ENCODE measurements at places on chromosomes 2 and 18.

DNA sequence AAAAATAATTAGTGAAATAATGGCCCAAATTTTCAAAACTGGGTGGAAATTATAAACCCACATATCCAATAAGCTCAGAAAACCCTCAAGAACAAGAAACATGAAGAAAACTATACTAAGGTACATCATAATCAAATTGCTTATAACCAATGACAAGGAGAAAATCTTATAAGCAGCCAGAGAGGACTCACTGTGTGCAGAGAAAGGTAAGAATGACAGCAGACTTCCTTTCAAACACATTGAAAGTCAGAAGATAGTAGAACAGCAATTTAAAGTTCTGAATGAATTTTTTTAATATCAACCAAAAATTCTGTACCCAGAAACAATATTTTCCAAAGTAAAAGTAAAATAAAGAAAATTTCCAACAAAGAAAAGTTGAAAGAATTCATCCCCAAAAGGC lies 197.7 kb upstream of the RAB12 start:
- no peak for DNase-seq

DNA sequence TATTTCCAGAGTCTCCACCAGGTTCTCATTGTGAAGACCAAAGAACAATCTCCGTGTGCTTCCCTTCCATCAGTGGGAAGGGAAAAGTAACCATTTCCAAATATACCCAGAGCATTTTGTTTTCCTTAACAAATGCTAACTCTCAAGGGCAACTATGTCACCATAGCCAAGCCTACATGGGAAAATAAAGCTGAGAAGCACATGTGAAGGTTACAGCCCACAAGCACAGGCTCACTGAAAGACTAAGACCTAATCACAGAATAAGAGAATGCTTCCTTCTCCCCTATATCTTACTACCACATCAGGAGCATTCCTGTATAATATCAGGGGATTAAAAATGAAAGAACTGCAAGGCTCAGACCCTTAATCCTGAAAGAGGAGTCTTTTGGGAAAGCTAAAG lies 28.2 kb downstream of the SP9 start:
- DNase-seq: no peak

DNA sequence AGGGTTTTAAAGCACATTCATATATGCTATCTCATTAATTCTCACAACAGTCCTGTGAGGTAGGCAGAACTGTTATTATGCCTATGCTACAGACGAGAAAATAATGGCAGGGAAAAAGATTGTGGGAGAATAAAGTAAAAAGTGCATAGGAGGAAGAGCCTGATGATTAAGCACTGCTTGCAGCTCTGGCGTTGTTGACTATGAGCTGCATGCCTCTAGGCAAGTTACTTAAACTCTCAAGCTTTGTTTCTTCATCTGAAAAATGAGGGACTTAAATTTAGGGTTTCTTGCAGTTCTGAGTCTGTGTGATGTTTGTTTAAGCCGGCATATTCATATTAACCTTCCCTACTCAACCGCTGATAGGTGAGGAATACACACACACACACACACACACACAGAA lies 51.6 kb upstream of the RAPH1 start:
- no peak for DNase-seq

DNA sequence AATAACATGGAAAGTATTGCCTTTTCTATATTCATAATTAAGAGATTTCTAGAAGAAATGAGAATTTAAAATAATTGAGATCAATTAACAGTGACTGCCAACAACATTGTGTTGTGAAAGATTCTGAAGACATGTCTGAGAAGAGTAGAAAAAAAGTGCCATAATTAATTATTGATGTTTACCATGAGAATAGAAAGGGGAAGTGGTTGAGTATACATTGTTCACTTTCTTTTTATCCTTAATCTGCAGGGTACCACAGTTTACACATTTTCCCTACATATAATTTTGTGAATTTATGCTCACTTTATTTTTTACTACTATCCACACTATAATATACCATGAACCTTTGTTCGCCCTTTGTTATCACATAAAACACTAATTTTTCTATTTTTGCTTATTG lies 47.1 kb upstream of the UBE2E3 start:
- DNase-seq: no peak

GRCh38 chr2:70751881-70752280 lies 16.1 kb downstream of the ADD2 start:
- no peak for DNase-seq

- DNase-seq: no peak
These were observed 201.4 kb downstream of the RBM43 start for GRCh38 chr2:151060287-151060686.

DNA sequence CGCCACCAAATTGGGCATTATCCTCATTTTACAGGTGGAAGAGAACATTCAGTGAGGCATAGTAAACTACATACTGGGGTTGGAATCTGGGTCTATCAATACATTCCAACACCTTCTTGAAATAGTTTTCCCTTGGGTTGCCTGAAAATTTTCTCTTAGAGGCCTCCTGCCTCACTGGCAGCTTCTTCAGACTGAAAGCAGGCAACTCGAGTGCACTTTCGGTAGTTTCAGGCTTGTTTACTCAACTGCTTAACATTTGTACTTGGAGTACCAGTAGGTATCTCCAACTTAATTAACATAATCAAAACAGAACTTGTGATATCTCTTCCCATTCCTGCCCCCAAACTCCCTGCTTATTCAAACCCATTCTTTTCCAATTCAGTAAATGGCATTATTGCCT lies 36.2 kb upstream of the C2orf74 start:
- no peak for DNase-seq

GRCh38 chr18:57081899-57082298 lies 65.0 kb upstream of the BOD1L2 start:
- DNase-seq: no peak

DNA sequence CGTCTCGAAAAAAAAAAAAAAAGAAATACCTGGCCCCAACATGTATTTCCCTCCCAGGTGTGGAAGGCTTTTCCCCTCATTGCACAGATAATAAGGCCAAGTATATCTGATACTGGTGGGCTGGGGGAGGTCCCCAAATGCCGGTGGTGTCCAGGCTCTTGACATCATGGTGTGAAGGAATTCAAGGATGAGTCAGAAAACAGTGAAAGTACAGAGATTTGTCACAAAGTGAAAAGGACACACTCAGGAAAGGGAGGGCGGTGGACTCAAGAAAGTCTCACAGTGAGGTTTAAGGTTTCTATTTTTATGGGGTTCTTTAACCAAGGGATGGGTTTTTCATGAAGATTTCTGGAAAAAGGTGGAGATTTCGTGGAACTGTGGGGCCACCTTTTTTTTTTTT lies 37.8 kb upstream of the FZD5 start:
- DNase-seq: no peak

DNA sequence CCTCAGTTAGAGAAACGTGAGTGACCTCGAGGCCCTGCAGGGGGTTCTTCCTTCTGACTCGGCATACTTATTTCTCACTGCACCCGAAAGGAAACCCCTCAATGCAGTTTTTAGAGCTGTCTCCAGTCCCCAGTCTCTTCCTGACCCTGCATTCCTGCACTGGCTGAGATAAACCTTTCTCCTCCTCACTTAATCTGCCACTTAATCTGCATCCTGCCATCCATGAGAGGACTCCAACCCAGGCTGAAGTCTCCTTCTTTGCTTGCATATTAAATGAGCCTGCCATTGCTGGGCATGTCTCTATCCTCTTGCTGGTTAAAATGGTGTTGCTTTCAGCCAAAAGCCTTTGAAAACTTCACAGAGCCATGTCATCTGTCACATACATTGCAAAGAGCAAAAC lies 125.6 kb upstream of the GATA6 start:
- DNase-seq: no peak

DNA sequence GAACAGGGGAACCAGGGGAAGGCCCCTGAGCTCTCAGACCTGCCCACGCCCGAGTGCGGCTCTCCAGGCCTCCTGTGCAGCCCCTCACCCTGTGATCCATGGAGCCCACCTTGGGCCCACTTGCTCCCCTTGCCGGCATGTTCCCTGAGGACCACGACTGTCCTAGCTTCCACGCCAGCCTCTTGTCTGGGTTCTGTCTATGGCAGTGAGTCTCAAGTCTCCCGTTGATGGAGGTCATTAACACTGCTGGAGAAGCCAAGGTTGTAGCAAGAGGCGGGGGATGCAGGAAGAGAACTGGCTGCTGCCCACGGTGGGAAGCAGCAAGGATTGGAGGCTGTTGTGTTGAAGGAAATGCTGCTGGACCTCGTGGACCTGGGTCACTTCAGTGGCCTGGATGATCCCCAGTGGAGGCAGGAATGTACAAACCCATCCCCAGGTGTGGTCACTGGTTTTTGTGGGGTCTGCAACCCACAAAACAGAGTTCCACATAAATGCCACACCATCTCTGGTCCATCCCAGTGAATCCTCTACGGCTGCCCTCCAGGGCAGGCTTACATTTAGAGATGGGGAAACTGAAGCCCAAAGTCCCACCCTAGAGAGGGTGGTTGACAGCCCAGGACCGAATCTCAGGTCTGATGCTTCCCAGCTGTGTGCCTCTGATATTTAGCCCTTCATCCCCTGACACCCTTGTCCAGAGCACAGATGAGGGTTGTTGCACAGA lies 150.3 kb downstream of the NDUFA10 start:
- DNase-seq: no peak

GRCh38 chr2:238123991-238124470 lies 14.4 kb upstream of the KLHL30 start:
- DNase-seq: no peak

- no peak for DNase-seq
These were observed 41.5 kb downstream of the NCKAP5 start for GRCh38 chr2:133526530-133527300.

GRCh38 chr2:168574856-168575630 lies 119.0 kb downstream of the CERS6 start:
- no peak for DNase-seq

- DNase-seq: no peak
These were observed 99.4 kb downstream of the WDSUB1 start for GRCh38 chr2:159187106-159187505.

DNA sequence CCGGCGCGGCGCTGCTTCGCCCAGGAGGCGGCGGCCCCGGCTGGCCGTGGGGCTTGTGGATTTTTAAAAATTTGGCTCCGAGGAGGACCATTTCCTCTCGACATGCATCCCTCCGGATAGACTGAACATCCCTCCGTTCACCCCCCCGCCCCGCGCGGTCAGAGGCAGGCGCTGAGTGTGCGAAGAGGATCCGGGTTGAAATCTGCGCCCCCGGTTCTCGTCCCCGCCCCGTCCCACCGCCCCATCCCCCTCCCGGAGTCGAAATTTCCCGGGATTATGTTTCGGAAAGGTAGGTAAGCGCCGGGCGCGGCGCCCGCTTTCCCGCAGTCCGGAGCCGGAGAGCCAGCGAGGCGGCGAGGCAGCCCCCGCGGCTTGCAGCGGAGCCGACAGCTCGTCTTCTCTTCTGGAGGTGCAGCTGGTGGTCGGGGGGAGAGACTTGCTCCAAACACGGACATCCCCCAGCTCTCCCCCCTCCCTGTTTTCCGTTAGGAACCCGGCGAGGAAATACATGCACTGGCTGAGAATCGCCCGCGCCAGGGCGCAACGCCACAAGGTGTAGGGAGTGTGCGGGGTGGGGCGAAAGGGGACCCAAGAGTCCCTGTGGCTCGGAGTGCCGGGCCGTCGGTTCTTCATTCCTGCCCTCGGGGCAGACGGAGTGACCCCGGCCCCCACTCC lies at the start of gene PRKCE:
Gene PRKCE, plus strand, starts transcription at position 261 of the 675 bp plus-strand sequence.
- no peak for DNase-seq

GRCh38 chr2:178267660-178268059 lies 73.3 kb downstream of the OSBPL6 start:
- no peak for DNase-seq

DNA sequence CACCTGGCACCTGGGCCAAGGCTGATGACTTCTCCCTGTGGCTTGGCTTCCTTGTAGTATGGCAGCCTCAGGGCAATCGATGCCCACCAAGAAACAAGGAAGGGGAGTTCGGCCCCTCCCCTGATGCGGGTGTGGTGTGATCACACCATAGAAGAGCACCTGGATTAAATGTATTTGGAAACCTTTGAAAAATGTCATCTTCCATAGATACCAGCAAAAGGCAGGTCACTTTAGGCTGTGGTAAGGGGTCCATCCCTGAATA lies 198.2 kb downstream of the CYP26B1 start:
- no peak for DNase-seq

- DNase-seq: no peak
These were observed 93.2 kb downstream of the CACNB4 start for GRCh38 chr2:152005607-152006006.

GRCh38 chr2:219916281-219916680 lies 288.9 kb downstream of the SLC4A3 start:
- no peak for DNase-seq

DNA sequence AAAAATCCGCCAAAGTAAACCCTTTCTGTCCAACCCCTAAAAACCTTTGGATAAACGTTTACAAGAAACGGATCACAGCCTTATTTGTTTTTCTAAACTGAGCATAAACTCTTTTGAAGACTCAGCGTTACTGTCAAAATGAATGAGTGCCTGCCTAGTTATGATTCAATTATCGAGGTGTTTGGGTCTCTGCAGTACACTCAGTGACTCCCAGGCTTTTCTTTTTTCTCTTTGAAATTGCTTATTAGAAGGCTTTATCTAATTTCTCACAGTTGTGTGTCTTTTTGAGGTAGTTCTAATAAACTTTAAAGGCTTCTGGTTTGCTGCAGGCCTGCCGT lies 663 bp downstream of the RHBDD1 start:
- DNase-seq: no peak

GRCh38 chr2:128306081-128306930 lies 12.4 kb downstream of the HS6ST1 start:
- DNase-seq: no peak

- DNase-seq: no peak
These were observed 91.0 kb downstream of the CTIF start for GRCh38 chr18:48629730-48630324.

DNA sequence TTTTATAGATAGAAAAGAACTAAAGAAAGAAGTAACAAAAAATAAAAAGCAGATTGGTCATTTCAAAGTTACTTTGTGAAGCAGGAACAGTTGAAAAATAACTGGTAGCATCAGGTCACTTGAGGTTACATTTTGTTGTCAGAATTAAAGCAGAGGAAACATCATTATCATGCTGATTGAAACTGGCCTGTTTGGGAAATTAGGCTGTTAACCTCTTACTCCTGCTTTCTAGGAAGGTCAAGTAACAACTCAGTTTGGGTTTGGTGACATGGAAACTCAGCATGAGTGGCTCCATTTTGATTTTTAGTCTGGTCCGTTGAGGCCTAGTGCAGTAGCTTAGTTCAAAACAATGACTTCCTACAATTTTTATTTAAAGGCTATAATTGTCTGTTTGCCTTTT lies 1383.5 kb downstream of the DPP10 start:
- no peak for DNase-seq

DNA sequence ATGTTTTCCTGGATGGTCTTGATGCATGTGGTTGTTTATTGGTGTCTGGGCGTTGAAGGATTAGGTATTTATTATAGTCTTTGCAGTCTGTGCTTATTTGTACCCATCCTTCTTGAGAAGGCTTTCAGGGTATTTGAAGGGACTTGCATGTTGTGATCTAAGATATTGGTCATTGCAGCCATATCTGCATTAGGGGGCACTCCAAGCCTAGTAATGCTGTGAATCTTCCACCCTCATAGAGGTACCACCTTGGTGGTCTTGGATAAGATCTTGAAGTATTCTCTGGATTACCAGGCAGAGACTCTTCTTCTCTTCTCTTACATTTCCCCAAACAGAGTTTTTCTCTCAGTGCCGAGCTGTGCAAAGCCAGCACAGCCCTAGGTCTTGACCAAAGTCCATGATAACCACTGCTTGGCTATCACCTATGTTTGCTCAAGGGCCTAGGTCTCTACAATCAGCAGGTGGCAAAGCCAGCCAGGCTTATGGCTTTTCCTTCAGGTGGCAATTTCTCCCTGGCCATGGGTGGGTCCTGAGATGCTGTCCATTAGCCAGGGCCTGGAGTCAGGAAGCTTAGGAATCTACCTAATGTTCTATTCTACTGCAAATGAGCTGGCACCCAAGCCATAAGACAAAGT lies 15.4 kb upstream of the PPP1R1C start:
- no peak for DNase-seq

- no peak for DNase-seq
These were observed 72.8 kb downstream of the PTH2R start for GRCh38 chr2:208479342-208479741.
